Cardiac muscle cell (in vitro differentiated cells and primary cell): ENCODE measurements at places on chromosomes 3 and 15. TPM values are rescaled to one million over a fixed set of nuclear protein-coding genes. Genes with fewer than 3 reads are reported as not detected.

DNA sequence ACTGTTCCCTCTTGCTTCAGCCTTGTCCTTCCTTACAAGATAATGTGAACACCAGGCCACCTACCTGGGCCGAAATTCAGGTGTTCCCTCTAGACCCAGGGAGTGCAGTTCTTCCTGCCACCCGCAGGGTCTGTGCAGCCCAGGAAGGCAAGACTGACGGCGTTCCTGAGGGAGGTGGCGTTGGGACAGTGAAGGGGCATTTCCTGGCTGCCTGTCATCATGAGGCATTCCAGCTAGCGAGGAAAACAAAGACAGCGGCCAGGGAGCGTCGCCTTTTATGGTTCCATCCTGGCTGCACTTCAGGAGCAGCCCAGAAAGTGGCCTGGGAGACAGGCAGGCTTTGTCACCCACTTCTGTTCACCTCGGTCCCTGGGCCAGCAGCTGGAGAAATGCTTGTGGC is 84.8 kb upstream of the WNT5A start:
- H3K27ac ChIP-seq = peak overlapping the region; percentile 97
- H3K36me3 ChIP-seq = no peaks in the 10 kb centered on the region
- H3K27me3 ChIP-seq = no peaks in the 10 kb centered on the region
- no peak overlapping the region for H3K4me3 ChIP-seq
- H3K4me1 ChIP-seq = peaks cover 31% of the 10 kb centered on the region
- peak; percentile 96 for DNase-seq

GRCh38 chr3:3201611-3202010 is 22.1 kb upstream of the CRBN start:
- H3K27ac ChIP-seq = no peak overlapping the region
- no peaks in the 10 kb centered on the region for H3K4me1 ChIP-seq
- H3K4me3 ChIP-seq = no peak overlapping the region
- no peaks in the 10 kb centered on the region for H3K36me3 ChIP-seq

DNA sequence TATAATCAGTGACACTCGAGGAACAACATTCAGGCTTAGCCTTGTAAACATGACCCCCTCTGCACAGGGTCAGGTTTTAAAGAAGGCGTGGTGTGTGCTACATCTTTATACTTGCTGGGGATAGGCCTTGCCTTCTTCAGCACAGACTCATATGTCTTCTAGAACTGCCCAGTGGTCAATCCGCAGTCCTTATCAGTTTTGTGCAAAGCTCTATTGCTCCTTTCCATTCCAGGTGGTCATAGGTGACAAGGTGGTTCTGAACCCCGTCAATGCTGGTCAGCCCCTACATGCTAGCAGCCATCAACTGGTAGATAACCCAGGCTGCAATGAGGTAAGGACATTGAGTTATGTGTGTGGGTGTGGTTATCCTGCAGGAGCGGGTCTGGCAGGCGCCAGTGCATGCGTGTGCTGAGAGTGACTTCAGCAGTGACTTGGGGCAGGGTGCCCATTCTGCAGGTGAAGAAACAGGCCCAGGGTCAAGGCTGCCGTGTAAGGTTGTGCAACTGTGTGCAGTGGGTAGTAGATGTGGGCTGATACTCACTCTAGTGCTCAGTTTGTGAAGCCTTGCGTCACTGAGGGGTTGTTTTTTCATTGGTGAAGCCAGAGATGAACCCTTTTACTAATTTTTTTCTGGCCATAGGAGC is 150.9 kb downstream of the ITPR1 start:
- no peak overlapping the region for H3K4me3 ChIP-seq
- H3K27me3 ChIP-seq = no peaks in the 10 kb centered on the region
- H3K4me1 ChIP-seq = no peaks in the 10 kb centered on the region
- peaks cover 20% of the 10 kb centered on the region for H3K36me3 ChIP-seq
- H3K27ac ChIP-seq = no peak overlapping the region

CAMK1 gene
- 20.4 and 29.1 TPM in 2 replicates for polyA plus RNA-seq

MESP1 gene
- 9.3 and 9.9 TPM in 2 replicates for polyA plus RNA-seq
